Stimulated activated effector memory CD8-positive, alpha-beta T cell treated with anti-CD3 and anti-CD28 coated beads, Interleukin-12 subunit alpha, Interleukin-12 subunit beta, amount 100 ng/mL, for 72 hours (primary cell): ENCODE measurements at places on chromosomes 2 and 18.

DNA sequence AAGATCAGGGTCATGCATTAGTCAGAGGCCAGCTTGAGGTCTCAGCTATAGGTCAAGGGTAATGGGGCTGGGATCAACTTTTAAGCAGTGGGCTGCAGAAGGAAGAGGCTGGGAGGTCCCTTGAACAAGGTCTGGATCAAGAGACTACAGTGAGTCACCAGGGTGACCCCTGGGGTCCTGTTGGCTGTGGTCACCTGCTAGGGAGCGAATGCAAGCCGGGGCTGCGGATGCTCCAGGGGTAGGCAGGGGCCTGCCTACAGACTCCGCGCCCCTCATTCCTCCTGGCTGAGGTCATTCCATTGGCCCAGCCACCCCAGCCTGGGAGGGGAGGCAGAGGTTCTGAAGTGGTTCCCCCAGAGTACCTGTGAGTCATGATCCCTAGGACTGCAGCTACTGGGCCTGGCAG, 110.4 kb downstream of the CYP26B1 start:
- no peak for DNase-seq

DNA sequence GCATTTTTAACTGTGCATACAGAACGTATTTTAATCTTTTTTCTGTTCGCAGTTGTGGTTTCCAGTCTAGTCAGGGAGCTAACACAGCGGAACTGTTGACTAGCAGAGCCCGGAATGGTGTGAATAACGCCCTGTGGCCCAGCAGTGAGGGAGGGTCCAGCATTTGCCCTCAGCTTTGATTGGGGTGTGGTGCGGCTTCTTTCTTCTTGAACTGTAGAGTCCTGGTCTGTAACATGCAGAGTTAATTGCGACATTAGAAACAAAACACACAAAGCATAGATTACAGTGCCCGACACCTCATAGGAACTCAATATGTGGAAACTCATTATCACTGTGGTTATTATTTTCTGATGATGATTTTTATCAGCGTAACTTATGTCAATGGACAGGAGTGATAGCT, 253.6 kb downstream of the SOX11 start:
- no peak for DNase-seq

DNA sequence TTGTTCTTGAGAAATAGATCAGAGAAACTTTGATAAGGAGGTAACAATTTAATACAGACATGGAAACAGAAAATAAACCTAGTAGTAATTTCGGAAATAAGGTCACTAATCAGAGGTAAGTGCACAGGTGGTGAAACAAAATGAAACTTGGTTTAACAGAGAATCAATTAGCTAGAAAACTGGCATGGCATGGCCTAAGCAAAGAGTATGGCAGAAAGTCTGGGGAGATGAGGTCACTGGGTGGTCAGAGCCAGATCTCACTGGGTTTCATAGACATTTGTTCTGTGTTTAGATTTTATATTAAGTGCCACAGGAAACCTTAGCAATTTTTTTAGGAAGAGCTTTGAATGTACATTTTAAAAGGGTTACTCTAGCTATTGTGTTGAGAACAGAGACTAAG, 1216.0 kb upstream of the PIK3C3 start:
- DNase-seq, result no peak

GRCh38 chr2:190583507-190584337, 49.2 kb upstream of the NEMP2 start:
- DNase-seq, result no peak

- no peak for DNase-seq
These were observed 562 bp downstream of the TWSG1 start for GRCh38 chr18:9334973-9335696.

DNA sequence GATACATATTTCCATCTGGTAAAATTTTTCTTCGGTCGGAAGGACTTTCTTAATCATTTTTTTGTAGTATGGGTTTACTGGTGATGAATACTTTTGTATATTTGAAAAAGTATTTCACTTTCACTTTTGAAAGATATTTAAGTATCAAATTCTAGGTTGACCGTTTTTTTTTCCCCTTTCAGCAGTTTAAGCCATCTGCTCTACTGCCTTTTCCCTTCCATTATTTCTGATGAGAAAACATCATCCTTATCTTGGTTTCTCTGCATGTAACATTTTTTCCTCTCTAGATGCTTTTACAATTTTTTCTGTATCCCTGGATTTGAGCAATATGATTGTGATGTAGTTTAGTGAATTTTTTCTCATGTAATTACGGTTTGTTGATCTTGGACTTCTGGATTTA, 87.0 kb downstream of the MTX2 start:
- DNase-seq, result no peak

- no peak for DNase-seq
These were observed 317.9 kb downstream of the STK39 start for GRCh38 chr2:167929484-167929883.

DNA sequence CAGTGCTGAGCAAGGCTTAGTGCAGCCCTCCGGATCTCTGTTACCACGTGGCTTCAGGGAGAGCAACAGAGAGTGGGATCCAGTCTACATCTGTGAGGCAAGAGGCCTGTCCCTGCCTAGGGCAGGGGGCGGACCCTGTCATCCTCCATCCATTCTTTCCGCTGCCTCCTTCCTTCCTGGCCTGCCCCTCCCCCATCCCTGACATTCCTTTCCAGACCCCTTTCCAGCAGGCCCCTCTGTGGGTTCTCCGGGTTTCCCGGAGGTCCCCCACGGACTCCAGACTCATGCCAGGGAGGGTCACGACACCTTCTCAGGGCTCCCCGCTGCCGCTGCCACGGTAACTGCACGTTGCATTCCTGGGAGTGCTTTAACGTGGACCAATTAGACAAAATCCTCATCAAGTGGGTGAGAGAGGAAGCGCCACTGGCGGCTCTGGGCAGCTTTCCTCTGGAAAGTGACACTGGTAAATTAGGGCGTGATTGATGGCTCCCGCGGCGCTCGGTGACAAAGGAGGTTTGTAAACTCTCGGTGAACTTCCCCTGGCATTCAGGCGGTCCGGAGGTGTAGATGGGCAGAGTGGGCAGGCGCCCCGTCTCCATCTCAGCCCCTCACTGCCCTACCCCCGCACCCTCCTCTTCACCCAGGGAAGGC, 11.4 kb downstream of the ATOH8 start:
- DNase-seq, result no peak

- no peak for DNase-seq
These were observed 246.3 kb upstream of the MYT1L start for GRCh38 chr2:2577407-2577831.

- DNase-seq, result no peak
These were observed 34.9 kb downstream of the LAMA1 start for GRCh38 chr18:7082671-7083070.
